ENCODE measurements at places on chromosomes 6 and 20. TPM values are rescaled to one million over a fixed set of nuclear protein-coding genes. Genes with fewer than 3 reads are reported as not detected.

Gene CST5
- not detected for total RNA-seq

Gene COL9A3
- total RNA-seq, result not detected

Gene CCN5
- total RNA-seq, result not detected

Gene RBM24
- total RNA-seq, result 0.15 TPM

Gene DLK2
- 0.25 TPM for total RNA-seq

Gene MUC21
- total RNA-seq, result not detected

Gene KCNK5
- total RNA-seq, result 0.87 TPM

Gene THBS2
- total RNA-seq, result not detected

Gene TPD52L1
- total RNA-seq, result not detected

Gene FNDC11
- total RNA-seq, result 0.44 TPM

Gene DDRGK1
- total RNA-seq, result 45.6 TPM

Gene MYLK4
- 1.7 TPM for total RNA-seq

Gene GPR6
- not detected for total RNA-seq

Gene TFAP2D
- total RNA-seq, result not detected

Gene CNKSR3
- not detected for total RNA-seq

Gene DBNDD2
- total RNA-seq, result 10.7 TPM

Gene LTA
- 26.0 TPM for total RNA-seq

Gene SLC22A16
- not detected for total RNA-seq

Gene ZSCAN12
- 2.9 TPM for total RNA-seq

Gene FOXC1
- 0.21 TPM for total RNA-seq

Gene ARMH2
- total RNA-seq, result 2.7 TPM

Gene CAGE1
- 0.60 TPM for total RNA-seq

Gene SLC17A1
- 0.52 TPM for total RNA-seq

Gene LPA
- total RNA-seq, result not detected

Gene RPRD1B
- total RNA-seq, result 51.2 TPM

Gene HSPA1B
- 18.0 TPM for total RNA-seq

Gene PI16
- total RNA-seq, result 14.5 TPM

Gene SENP6
- total RNA-seq, result 103 TPM

Gene DEFB116
- total RNA-seq, result not detected

Gene TRAPPC3L
- total RNA-seq, result not detected

Gene BHLHE23
- not detected for total RNA-seq

Gene MOXD1
- not detected for total RNA-seq

Gene CLDN20
- not detected for total RNA-seq

Gene FGD2
- total RNA-seq, result 1.7 TPM

Gene PDYN
- total RNA-seq, result not detected

Gene KCNB1
- 0.21 TPM for total RNA-seq

Gene GINS1
- 0.39 TPM for total RNA-seq

Gene ESR1
- 2.4 TPM for total RNA-seq

Gene MRPL2
- total RNA-seq, result 37.5 TPM

Gene TRIM40
- 0.22 TPM for total RNA-seq

Gene HLA-DPA1
- total RNA-seq, result 71.2 TPM

Gene SRSF12
- not detected for total RNA-seq

Gene TGM3
- not detected for total RNA-seq

Gene BMP6
- total RNA-seq, result 16.8 TPM

Gene RFX6
- total RNA-seq, result not detected

Gene TRIM10
- 0.37 TPM for total RNA-seq

Gene RIOK1
- total RNA-seq, result 55.6 TPM

Gene NKAPL
- total RNA-seq, result not detected

Gene PPIL6
- total RNA-seq, result 1.6 TPM

Gene PERP
- 5.7 TPM for total RNA-seq

Gene LKAAEAR1
- total RNA-seq, result not detected

Gene FBXO5
- 4.5 TPM for total RNA-seq

Gene POM121L2
- total RNA-seq, result not detected

Gene CRISP3
- not detected for total RNA-seq

Gene SLC35D3
- total RNA-seq, result not detected

Gene OTOR
- total RNA-seq, result not detected

Gene EBF4
- total RNA-seq, result 2.3 TPM

Gene ID4
- total RNA-seq, result not detected

Gene RHAG
- total RNA-seq, result not detected

Data from T-helper 17 cell (primary cell).